Effector memory CD8-positive, alpha-beta T cell (primary cell): ENCODE measurements at places on chromosomes 16 and 17.

DNA sequence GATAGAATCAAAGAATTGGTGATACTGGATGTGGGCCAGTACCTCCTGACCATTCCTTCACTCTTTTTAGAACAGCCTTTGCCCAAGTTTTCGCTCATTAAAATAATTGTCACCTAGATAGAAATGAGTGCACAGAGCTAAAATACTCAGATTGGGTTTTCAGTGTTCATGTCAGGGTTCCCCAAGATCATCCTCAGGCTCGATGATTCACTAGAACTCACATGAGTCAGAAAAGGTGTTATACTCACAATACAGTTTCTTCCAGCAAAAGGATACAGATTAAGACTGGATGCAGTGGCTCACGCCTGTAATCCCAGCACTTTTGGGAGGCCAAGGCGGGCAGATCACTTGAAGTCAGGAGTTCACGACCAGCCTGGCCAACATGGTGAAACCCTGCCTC is 19.9 kb downstream of the ERCC4 start:
- no peak for DNase-seq

DNA sequence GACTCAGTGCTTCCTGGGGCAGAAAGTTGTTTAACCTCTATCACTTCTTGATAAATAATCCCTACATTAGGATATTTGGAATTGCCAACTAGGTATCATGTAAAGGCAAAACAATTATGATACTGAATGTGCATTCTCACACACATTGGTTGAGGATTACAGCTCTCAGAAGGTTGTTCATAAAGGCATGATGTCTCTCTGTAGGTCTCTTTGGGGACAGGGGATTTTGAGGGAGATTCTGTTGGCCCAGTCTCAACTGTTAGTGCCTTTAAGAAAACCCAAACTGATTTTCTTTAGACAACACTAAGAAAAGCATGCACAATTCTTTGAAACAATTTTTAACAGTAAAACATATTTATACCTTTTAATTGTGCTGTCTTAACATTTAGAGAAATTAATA is 56.5 kb downstream of the GNAO1 start:
- DNase-seq = no peak

DNA sequence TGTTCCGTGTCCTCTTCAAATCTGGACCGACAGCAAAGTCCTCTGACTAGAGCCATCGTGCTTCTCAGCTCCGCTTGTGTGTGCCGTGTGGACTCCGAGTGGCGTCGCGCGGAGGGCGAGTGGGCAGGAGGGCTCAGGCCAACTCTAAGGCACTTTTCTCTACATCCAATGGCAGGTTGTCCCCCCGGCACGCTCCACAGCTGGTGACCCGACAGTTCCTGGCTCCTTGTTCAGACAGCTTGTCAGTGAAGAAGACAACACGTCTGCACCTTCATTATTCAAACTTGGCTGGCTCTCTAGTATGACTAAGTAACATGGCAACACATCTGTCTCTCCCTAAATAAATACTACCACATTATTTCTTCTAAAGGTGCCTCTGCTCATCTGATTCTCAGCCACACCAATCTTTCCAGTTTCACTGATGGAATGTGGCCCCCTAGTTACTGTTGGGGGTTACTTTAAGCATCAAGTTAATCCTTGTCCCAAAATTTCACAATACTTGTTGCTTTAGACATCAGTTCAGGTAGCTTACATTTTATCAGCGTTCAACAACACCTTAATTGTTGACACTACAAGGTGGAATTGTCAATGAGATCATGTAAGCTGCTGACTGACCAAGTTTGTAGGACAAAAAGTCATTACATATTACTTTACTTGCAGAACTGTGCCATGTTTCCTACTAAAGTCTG is 15.4 kb downstream of the COG1 start:
- DNase-seq = no peak

DNA sequence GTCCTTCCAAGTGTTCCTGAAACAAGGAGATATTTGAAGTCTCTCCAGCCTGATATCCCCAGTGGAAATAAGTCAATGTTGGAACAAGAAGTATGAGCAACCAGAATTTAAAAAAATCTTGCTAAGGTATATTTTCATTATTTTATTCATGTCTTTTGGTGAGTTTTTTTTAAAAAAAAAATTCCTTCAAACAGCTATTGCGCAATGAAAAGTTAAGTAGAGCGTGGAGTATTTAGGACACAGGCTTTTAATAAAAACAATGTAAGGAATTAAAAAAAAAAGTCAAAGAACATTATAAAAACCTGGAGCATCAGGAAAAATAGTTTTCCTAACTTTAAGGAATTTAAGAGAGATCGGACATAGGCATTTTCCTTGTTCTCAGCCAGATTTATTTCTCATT is 940.4 kb downstream of the KCNJ2 start:
- no peak for DNase-seq

GRCh38 chr17:42107124-42107523 is 5.4 kb downstream of the DHX58 start:
- no peak for DNase-seq

DNA sequence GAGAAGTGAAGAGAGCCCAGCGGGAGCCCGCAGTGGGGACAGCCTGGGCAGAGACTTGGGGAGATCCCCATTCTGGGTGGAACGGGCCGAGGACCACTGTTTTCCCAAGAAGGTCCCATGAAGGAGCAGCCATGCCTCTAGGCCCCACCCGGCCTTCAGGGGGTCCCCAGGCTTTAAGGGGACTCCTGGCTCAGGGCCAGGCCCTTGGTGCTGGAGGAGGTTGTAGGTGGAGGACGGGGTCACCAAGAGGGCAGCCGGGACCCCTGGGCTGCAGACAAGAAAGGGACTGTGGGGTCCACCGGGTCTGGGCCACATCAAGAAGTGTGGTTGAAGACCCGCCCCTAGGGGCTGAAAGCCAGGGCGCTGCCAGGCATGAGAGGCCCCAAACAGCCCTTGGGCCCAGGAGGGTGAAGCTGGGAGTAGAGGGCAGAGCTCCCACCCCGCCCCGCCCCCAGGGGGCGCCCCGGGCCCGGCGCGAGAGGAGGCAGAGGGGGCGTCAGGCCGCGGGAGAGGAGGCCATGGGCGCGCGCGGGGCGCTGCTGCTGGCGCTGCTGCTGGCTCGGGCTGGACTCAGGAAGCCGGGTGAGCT is at the start of gene PRSS21:
Gene PRSS21 (plus strand): TSS at position 487 of the 589 bp plus-strand sequence. CDS start 32 bp downstream, at position 519.
- peak; percentile 38 for DNase-seq

DNA sequence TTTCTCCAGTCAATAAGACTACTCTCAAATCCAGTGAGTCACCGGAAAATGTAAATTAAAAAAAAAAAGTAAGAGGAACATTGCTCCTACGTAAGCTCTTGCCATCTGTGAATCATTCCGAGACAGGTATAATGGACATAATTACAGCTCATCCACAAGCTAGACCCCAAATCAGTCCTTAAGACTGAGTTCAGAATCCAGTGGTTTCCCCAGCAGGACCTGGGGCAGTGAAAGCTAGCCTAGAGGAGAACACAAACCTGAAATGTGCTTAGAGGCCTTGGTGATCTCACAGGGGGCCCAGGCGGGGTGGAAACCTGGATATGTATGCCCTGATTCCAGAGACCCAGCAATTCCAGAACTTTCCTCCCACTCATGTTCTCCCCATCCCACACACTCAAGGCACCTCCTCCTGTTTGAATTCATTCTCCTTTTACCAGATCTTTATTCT is 132.0 kb downstream of the COPRS start:
- DNase-seq = no peak

DNA sequence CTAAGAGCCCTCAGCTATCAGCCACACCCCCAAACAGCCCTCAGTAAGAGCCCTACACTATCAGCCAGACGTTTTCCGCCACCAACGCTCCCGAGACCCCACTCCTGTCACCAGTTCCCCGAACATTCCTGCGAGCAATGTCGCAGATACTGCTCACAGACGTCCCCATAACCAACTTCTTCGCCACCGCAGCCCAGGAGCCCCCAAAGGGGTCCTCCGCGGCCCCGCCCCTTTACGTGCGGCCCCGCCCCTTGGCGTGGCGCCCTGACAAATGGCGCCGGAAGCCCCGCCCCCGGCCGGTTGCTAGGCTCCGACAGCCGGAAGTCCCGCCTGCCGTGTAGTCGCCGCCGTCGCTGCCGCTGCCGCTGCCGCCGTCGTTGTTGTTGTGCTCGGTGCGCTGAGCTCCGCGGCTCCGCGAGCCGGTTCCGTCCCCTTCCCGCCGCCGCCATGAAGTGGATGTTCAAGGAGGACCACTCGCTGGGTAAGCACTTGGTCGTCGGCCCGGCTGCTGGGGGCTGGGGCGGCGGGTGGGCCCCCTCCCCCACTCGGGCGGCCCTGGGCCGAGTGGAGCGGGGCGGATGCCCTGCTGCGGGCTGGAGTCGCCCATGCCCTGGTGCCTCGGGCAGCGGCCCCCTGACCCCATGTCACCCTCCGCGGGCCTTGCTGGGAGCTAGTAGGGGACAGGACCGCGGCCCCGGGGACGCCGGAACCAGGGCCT is at the start of gene GABARAPL2:
Gene GABARAPL2 (plus strand): TSS at position 340 of the 718 bp plus-strand sequence. CDS start 108 bp downstream, at position 448.
- peak; percentile 92 for DNase-seq

- DNase-seq = no peak
Measured at GRCh38 chr17:67576471-67577115, 141.1 kb upstream of the NOL11 start.

- DNase-seq = no peak
Measured at GRCh38 chr17:79031996-79032875, 8.3 kb downstream of the C1QTNF1 start.

GRCh38 chr16:17273142-17273561 is 197.6 kb downstream of the XYLT1 start:
- DNase-seq = no peak

DNA sequence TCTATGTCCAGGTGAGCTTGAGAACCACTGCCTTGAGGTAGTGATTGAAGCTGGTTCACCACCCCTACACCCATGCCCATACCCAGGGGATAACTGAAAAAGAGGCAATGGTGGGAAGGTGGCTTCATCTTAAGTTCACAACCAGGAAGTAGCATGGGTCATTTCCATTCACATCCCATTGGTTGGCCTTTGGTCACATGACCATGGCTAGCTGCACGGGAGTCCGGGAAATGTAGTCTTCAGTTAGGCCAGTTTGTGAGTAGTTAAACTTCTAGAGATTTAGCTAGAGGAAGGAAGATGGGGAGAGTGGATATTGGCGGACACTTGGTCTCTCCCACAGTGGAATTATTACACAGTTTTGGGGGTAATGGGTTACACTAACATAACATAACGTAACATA is 92.9 kb downstream of the RGS9 start:
- DNase-seq = no peak

DNA sequence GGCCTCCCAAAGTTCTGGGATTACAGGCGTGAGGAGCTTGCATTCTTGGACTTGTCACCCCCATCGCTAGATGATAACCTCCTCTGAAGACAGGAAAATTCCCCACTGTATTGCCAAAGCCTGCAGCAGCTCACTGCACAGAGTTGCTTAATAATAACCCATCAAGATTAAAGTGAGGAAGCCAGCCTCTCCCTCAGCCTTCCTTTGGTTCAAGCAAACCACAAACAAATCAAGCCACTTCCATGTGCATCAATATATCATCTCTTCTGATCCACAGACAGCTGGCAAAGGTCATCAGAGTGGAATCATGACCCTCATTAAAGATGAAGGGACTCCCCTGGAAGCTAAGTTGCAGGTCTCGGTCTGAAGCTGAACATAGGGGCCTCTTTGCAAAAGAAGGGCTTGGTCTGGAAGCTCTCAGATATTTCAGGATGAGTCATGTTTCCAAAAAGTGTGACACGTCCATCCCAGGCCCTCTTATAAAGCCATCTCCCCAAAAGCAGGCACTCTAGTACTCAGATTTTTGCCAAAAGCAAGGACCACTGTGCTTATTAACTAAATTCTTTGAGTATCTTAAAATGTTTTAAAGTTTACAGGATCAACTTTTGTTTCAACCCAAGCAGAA is 4.8 kb downstream of the EMP2 start:
- no peak for DNase-seq

DNA sequence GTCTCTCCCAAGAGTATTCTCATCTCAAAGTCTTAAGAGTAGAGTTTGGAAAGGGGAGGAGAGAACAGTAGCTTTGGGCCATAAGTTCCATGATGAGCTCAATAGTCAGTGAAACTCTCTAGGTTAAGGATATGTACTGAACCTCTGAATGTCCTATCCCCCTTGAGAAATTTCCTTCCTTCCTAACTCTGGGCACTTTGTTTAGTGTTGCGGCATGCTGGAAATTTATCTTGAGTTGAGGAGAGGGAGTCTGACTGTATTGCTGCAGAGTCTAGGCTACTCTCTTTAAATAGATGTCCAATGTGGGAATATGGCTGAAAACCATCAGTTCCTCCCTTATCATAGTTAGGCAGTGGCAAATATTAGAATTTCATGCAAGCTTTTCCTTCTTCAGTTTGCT is 16.1 kb downstream of the MRTFB start:
- DNase-seq = no peak

- DNase-seq = no peak
Measured at GRCh38 chr17:80596760-80597608, 52.3 kb downstream of the RPTOR start.

GRCh38 chr16:74372369-74372768 is 3.7 kb upstream of the NPIPB15 start:
- no peak for DNase-seq

DNA sequence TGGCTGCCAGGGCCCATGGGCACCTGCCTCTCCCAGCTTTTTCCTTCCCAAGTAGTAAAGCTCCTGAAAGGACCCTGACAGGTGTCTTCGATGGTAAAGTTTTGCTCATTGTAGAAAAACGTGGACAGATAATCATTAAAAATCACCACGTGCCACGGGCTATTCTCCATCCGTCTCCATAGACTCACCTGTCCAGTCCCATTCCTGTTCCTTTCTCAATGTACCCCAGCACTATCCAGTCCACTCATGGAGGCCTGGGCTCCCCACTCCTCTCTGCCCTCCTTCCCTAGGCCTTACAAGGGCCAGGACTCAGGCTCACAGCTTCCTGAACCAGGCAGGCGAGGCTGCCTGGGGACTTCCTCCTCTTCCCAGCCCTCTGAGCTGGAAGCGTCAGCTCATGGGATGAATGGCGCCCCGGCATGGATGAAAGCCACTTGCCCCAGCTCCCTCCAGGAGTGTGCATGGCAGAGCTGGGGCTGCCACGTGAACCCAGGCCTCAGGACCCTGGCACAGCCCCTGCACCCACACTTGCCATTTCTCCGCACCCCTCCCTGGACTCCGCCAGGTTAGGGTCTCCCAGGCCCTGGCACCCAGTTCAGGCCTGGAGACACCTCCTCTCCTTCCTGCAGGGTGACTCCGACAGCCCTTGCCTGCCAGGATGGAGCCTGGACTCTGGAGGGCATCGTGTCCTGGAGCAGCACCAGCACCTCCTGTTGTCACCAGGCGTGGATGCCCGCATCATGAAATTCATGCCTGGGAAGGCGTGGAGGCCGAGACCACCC is 8.8 kb downstream of the CTRB1 start:
- no peak for DNase-seq

DNA sequence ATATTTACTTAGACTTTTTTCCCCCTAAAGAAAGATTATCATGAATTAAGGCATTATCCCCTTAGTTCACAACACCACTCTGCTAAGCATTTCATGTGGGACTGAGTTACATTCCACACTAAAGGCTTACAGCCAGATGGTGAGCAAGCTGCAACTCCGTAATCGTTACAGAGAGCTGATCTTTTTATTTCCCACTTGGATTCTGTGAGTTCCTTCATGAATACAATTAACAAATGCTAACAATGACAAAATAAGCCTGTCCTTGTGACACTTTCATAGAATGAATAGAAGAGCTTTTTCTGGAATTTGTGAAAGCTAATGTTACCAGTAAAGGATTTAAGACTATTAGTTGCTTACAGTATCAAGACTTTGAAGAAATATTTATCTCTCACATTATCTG is 8.7 kb downstream of the OGFOD1 start:
- DNase-seq = no peak

- no peak for DNase-seq
Measured at GRCh38 chr16:81987706-81988105, 23.6 kb downstream of the SDR42E1 start.

- no peak for DNase-seq
Measured at GRCh38 chr17:72492494-72492893, 371.7 kb downstream of the SOX9 start.

GRCh38 chr16:77290451-77291115 is 91.4 kb downstream of the SYCE1L start:
- DNase-seq = no peak
